ENCODE measurements at places on chromosomes 1 and 21.
A peak's percentile ranks its signal among the peaks of the same experiment; 100 is the strongest.

DNA sequence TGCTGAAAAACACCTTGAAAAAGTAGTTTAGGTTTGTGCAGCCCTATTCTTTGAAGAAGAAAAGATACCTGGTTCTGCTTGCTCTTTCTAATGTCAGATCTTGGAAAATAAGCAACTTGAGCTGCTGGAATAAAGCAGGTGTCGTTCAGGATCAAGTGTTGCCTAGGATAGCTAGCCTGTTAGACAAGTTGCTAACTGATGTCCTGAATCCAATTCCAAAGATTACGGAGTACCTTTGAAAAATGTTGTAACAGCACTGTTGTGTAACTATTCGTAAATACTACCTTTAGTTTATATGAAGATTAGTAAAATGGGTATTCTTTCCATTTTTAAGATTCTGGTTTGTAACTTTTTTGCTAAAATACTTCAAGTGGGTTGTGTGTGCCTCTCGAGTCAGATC, 151.5 kb downstream of the CLEC20A start:
- no peak for DNase-seq

GRCh38 chr1:192889082-192889481, 80.2 kb downstream of the RGS2 start:
- no peak for DNase-seq

DNA sequence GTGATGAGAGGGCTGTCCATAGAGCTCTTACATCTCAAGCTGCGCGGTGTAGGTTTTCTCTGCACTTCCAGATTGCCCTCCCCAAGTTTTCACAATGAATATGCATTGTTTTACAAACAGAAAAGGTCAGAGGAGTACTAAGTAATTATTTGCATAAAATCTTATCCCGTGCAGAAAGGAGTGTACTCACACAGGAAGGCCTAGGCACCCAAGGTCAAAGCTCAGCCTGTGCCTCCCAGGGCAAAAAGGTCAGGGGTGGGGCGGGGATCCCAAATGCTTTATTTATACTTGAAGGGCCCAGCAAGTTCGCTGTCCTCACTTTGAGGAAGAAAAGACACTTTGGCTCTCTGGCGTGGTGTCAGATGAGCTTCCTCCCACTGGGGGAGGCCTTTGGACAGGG, 10.3 kb upstream of the KCNE1 start:
- DNase-seq, result no peak

GRCh38 chr1:16334655-16335340, 17.5 kb downstream of the FBXO42 start:
- DNase-seq, result no peak

DNA sequence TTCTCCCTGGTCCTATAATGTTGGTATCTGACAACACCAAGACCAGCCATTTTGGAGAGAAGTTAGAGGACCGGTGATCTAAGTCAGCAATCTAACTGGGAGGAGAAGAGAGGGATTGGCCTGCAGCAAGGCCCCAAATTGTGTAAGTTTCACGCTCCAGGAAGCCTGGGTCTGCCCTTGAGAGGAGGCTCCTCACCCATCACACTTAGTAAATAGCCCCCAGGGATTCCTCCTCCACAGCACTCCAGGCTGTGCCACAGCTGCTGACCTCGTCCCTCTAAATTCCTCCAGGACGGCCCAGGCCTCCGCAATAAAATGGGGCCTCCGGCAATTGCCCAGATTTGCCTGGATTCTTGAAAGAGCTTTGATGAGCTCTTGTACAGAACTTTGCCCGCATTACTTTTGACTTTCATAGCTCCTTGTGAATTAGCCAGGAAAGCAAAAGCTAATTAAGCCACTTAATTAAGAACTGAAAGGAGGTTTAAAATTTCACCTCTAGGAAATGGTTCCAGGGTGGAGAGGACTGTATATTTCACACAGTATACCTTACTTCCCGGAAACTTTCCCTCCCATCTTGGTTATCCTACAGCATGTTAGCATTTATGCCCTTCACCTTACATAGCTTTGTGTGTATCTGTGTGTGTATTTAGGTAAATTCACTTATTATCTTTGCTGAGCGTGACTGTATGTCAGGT, 90.5 kb downstream of the LAMC2 start:
- DNase-seq, result no peak

DNA sequence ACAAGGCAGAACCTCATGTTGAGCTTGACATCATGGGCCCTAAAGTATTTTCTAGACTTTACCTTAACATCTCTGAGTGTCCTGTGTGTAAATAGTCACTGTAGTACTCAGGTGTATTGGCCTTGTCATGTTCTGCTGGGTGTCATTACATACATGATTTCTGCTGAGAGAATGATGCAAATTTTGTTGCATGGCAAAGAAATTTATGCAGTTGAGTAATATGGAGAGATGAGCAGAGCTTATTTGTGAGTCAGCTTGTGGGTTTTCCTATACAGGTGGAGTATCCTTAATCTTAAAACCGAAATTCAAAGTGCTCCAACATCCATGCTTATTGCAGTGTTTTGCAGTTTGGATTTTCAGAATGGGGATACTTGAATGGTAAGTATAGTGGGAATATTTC, 36.6 kb downstream of the RGL1 start:
- no peak for DNase-seq

- DNase-seq, result no peak
These were observed 20.5 kb downstream of the RNF220 start for GRCh38 chr1:44425341-44426082.

DNA sequence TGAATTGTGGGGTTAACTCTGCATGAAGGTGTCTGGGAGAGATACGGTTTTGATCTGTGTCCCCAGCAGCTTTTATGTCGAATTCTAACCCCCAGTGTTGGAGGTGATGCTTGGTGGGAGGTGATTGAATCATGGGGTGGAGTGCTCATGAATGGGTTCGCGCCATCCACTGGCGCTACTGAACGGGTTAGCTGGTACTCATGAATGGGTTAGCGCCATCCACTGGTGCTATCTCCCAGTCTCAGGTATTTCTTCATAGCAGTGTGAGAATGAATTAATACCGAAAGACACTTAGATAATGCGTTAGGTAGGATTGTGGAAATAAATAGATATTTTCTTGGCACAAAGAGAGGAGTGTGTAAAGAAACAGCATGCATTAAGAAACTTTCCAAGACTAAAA, 32.9 kb upstream of the CLDN8 start:
- DNase-seq, result no peak

DNA sequence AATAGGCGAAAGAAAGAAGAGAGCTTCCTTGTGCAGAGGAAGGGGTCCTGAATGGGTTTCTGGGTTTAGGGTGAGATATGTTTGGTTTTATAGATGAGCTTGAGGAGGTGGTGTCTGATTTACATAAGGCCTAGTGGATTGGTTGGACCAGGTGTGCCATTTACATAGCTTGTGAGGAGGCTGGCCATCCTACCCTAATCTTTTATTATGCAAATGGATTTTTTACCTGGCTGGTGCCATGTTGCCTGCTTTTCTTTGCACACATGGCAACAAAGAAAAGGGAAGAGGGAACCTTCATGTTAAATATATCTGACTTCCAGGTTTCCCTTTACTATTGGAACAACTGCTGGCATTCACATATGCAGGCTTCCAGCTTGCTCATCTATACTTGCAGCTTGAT, 585.3 kb downstream of the PTPRU start:
- no peak for DNase-seq

GRCh38 chr21:46172863-46173528, 11.3 kb downstream of the SPATC1L start:
- no peak for DNase-seq

DNA sequence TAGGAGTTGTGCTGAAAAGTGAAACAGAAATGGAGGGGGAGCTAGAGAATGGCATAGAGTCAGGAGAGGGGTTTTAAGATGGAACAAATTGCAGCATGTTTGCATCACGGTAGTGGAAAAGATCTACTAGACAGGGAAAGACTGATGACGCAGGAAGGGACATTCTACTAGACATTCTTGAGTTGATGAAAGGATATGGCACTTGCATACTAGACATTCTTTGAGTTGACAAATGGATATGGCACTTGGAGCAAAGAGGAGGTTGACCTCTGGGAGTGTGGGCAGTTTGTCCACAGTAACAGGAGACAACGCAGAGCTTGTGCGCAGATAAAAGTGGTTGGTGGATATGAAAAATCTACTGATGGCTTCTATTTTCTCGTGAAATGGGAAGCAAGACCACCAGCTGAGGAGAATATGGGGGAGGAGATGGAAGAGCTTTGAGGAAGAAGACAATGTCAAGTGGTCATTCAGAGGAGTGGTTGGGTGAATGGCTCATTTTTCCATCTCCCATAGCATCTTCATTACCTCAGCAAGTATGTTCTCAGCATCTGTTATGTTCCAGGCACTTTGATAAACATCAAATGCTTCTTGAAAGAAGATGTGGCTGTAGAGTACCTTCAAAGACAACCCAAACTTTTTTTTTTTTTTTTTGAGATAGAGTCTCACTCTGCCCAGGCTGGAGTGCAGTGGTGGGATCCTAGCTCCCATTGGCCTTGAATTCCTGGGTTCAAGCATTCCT, 2.4 kb upstream of the CTPS1 start:
- no peak for DNase-seq

- DNase-seq, result no peak
These were observed 27.5 kb upstream of the H6PD start for GRCh38 chr1:9207086-9207485.

- no peak for DNase-seq
These were observed 86.4 kb upstream of the LRRC8D start for GRCh38 chr1:89734442-89734841.

GRCh38 chr1:9084906-9085305, 15.5 kb upstream of the SLC2A5 start:
- DNase-seq, result peak; percentile 75

- DNase-seq, result no peak
These were observed 41.5 kb upstream of the TSPAN2 start for GRCh38 chr1:115130786-115131185.

GRCh38 chr1:84928979-84929378, 36.0 kb upstream of the LPAR3 start:
- no peak for DNase-seq

- no peak for DNase-seq
These were observed 16.0 kb downstream of the RAP1GAP start for GRCh38 chr1:21652937-21653743.

- DNase-seq, result no peak
These were observed 175.5 kb upstream of the NCAM2 start for GRCh38 chr21:20822666-20823065.

GRCh38 chr21:45570071-45570470, 27.8 kb upstream of the SLC19A1 start:
- no peak for DNase-seq

DNA sequence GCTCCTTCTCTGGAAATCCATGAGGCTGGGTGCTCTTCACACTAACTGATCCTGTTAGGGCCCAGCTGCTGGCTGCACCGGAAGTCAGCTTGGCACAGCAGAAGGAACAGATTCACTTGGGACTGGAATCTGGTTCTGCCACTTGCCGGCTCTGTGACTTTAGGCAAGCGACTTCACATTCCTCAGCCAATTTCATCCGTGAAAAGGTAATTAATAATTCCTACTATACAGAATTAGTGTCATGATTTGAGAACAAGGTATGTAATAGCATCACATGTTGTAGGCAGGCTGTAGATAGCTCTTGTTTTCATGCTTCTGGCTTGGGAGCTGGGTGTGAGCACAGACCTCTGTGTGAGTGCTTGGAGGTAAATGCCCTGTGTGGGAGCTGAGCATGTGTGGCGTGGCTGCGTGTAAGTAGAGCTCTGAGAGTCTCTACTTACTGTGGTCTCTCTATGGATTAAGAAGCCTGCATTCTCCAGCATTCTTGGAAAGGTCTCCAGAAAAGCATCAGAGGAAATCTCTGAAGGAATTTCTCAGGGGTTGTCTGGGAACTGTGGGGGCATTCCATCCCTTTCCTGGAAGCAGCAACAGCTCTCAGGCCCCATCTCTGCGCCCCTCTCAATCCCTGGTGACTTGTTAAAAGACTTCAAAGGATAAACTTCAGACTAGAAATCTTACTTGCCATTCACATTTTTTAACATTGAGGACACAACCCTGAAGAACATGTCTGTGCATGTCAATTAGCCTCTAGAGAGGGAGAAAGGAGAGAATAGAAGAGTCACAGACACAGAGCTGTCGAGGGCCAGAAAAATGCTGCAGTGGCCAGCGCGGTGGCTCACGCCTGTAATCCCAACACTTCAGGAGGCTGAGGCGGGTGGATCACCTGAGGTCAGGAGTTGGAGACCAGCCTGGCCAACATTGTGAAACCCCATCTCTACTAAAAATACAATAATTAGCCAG, 47.7 kb upstream of the PPM1J start:
- DNase-seq, result no peak

DNA sequence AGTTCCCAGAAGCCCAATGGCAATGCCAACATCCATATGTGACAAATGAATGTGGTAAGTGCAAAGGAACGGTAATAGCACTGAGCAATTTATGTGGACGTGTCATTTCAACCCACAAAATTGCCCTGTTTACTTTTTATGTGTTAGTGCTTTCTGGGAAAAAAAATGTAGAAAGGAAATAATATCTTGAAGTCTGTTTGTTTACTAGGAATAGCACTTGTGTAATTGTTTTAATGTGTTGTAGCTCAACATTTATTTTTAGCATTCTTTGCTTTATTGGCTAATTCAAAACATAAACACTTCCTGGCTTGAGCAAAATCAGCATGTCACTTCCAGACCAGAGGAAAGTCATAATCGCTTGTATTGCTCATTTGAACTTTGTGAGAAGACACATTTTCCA, 224.8 kb upstream of the KCNK2 start:
- DNase-seq, result no peak

- DNase-seq, result no peak
These were observed 59.9 kb downstream of the CYYR1 start for GRCh38 chr21:26513212-26513611.

GRCh38 chr1:67853704-67854103, 20.4 kb upstream of the GNG12 start:
- DNase-seq, result peak; percentile 82

DNA sequence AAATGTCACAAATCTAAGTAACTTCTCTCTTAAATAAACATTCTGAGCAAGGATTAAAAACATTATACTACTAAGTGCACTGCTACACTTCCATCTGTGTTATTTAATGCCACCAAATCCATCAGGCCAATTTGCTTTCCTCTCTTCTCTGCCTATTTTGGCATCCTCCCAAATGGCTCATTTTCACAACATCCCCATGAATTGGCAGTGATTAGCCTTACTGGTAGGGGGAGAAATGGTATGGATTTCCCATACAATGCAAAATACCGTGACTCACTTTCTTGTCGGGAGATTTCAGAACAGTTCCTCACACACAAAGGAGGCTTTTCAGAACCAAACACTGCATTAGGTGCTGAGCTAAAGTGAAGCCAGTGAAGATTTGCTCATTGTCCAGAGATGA, 195.7 kb downstream of the MIS18A start:
- DNase-seq, result no peak

Measured in right cardiac atrium (tissue), 5 donors.